Urinary bladder (tissue), 4 donors: ENCODE measurements at places on chromosomes 5 and 9. TPM values are rescaled to one million over a fixed set of nuclear protein-coding genes. Genes with fewer than 3 reads are reported as not detected.

LRRC19 gene
- not detected for polyA plus RNA-seq

GLDC gene
- 2.9 TPM for polyA plus RNA-seq

EDIL3 gene
- polyA plus RNA-seq: 19.2 TPM

ZNF300 gene
- 3.7 TPM for polyA plus RNA-seq

CTSV gene
- polyA plus RNA-seq: 0.13 TPM

RCL1 gene
- polyA plus RNA-seq: 18.0 TPM

SLC22A4 gene
- 1.5 TPM for polyA plus RNA-seq

KDM3B gene
- polyA plus RNA-seq: 36.2 TPM

DDX4 gene
- not detected for polyA plus RNA-seq

PCDHB4 gene
- 6.2 TPM for polyA plus RNA-seq

FBP2 gene
- 0.56 TPM for polyA plus RNA-seq

SLC36A2 gene
- polyA plus RNA-seq: 0.03 TPM

C9 gene
- 0.47 TPM for polyA plus RNA-seq

SLC45A2 gene
- polyA plus RNA-seq: not detected

IL3 gene
- not detected for polyA plus RNA-seq

MYMK gene
- polyA plus RNA-seq: not detected
